ENCODE measurements at places on chromosomes 2 and 18.

- DNase-seq, result no peak
These were observed 126.9 kb upstream of the NCK2 start for GRCh38 chr2:105617631-105618350.

DNA sequence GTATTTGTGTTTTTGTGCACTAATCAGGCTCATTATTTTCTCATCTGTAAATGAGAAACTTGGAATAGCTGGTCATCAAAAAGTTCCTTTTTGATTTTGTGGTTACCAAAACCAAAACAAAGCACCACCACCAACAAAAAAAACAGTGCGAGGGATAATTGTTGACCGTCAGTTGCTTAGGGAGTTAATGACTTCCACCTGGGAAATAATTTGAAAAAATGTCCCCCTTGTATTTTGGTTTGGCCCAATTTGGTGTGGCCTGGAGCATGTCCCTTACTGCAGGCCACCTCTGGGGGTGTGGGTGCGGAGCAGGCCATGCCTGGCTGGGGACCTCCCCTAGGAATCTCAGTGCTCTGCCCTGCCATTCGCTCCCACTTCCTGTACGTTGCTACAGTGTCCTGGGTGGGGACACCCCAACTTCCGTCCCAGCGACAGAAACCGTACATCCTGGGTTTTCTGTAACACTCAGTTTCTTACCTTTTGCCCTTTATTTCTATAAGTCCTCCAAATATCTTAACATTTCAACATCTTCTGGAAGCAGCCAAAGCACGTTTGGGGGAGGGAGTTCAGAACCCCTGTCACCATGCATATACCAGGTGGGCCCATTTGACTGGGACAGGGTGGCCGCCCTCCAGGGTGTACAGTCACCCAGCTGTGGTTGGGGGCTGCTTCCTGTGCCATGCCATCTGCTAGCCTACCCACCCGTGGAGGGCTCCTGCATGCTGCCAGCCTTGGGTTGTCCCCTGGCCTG lies 31.3 kb downstream of the NCK2 start:
- DNase-seq, result peak; percentile 12

- no peak for DNase-seq
These were observed 345.8 kb upstream of the TFPI start for GRCh38 chr2:187900021-187900420.

DNA sequence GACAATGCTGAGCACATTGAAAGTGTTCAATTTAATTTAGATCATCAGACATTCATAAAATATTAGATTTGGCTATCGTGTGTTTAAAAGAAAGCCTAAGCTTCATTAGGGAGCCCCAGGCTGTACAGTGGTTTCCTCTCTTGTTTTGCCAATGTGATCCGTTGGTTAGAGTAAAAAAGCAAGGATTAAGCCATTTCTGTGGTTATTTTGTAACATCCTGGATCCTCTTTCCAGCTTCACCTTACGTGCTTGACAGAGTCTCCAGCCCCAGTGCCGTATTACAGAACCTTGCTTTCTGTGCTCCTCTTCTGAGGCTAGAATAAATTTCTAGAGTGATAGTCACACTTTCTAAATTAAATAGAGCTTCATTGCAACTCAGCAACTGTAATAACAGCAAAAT lies 289.3 kb upstream of the LINC00305 start:
- DNase-seq, result no peak

- no peak for DNase-seq
These were observed 767.0 kb downstream of the SLC4A3 start for GRCh38 chr2:220394433-220394832.

GRCh38 chr2:32516567-32516966 lies 111.3 kb upstream of the TTC27 start:
- DNase-seq, result no peak

DNA sequence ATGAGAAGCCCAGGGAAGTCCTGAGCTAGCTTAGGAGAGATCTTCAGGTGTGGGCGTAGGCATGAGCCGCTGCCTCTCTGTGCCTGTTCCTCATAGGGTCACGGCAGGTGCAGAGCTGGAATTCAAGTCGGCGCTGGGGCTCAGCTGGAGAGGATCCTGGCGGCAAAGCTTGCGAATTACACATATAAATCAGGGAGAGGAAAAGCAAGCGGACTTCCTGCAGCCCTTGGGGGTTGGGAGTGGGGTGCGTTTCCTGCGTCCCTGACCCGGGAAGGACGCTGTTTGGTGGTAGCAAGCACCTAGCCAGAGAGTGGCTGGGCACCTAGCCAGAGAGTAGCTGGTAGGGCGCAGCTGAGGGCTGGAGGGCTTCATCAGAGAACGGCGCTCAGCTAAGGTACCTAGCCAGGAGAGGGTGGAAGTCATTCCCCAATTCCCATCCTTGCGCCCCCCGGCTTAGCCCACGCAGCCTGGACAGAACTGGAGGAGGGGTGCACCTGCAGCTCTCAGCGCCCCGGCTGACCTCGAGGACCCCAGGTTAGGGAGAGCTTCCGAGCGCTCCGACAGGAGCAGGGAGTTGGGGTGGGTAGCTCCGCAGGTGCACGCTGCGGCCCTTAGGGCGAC lies 459 bp upstream of the EFR3B start:
- peak; percentile 5 for DNase-seq

GRCh38 chr2:84999553-84999955 lies 28.6 kb downstream of the KCMF1 start:
- DNase-seq, result no peak

GRCh38 chr18:5285326-5285725 lies 10.2 kb downstream of the ZBTB14 start:
- DNase-seq, result no peak

GRCh38 chr2:46846536-46846935 lies 69.1 kb downstream of the MCFD2 start:
- no peak for DNase-seq
